ENCODE measurements at places on chromosomes 12 and 14.

- DNase-seq = no peak
Observed at GRCh38 chr14:99032759-99033158, 239.2 kb downstream of the BCL11B start.

DNA sequence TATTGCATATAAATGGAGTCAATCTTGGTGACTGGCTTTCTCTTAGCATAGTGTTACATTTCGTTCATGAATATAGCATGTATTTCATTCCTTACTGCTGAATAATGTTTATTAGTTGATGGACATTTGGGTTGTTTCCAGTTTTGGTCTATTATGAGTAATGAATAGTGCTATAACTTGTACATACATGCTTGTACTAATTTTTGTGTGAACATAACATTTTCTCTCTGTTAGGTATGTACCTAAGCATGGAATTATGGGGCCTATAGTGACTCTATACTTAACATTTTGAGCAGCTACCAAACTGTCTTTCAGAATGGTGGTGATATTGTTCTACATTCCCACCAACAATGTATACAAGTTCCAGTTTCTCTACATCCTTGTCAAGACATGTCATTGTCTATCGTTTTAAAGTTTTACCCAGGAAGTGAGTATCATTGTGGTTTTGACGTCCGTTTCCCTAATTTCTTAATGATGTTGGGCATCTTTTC is 23.1 kb downstream of the ATP2A2 start:
- DNase-seq = no peak

GRCh38 chr12:27967551-27968054 is 4.9 kb downstream of the PTHLH start:
- DNase-seq = no peak

- DNase-seq = peak; percentile 16
Observed at GRCh38 chr12:9378430-9378835, 170.2 kb upstream of the PZP start.

GRCh38 chr14:64761441-64762043 is 57.3 kb downstream of the PLEKHG3 start:
- no peak for DNase-seq

DNA sequence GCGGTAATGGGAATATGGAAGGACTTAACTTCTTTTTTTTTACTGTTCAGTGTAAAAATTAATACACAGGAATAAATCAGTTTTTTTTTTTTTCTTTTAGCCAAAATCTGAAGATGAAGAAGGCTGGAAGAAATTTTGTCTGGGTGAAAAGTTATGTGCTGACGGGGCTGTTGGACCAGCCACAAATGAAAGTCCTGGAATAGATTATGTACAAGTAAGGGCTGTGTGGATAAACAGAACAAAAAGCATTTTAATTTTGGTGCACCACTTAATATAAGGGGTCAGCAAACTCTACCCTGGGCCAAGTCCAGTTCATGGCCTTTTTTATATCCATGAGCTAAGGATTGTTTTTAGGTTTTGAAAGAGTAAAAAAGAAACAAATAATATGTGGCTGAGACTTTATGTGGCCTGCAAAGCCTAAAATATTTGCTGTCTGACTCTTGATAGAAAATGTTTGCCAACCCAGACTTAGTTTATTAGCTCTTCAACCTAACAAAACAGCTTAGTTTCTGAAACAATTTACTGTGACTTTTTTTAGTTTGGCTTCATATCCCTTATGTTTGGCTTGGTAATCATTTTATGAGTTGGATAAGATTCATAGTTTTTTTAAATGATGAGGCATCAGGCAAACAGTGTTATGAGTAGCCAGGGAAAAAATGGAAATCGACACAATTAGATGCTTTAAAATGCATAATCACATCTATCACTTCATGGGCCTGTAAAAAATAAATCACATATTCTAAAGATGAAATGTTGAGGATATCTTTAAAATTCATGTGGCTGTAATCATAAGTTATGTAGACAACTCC is 8.4 kb downstream of the GEMIN2 start:
- no peak for DNase-seq

DNA sequence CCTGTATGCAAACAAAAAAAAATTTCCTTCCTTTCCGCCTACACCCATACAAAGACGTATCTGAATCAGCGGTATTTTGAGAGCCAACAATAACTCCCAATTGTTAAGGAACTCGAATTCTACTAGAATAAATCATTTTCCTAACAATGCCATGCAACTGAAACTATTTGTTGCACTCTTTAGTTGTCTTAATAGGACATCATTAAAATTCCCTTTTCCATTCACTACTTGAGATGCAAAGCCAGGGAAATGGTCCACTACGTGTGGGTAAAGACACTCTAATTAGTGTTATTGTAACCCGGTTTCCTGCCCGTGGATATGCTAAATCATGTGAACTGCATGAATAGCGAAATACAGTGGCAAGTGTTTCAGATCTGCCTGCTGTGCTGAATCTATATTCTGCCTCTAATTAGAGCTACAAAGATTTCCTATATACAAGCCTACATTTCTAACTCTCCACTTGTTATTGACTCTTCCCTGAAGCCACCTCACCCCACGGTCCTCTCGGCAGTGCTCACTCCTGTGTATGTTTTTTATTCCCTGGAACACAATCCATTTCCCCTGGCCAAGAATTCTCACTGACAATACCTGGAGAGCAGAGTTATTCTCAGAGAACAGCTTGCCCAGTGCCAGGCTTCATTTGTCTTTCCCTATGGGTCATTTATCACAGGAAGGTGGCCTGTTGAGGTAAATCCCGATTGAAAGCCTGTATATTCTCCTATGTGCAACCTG is 168.3 kb downstream of the PAWR start:
- DNase-seq = no peak

GRCh38 chr14:37810094-37810801 is 214.8 kb downstream of the TTC6 start:
- no peak for DNase-seq

DNA sequence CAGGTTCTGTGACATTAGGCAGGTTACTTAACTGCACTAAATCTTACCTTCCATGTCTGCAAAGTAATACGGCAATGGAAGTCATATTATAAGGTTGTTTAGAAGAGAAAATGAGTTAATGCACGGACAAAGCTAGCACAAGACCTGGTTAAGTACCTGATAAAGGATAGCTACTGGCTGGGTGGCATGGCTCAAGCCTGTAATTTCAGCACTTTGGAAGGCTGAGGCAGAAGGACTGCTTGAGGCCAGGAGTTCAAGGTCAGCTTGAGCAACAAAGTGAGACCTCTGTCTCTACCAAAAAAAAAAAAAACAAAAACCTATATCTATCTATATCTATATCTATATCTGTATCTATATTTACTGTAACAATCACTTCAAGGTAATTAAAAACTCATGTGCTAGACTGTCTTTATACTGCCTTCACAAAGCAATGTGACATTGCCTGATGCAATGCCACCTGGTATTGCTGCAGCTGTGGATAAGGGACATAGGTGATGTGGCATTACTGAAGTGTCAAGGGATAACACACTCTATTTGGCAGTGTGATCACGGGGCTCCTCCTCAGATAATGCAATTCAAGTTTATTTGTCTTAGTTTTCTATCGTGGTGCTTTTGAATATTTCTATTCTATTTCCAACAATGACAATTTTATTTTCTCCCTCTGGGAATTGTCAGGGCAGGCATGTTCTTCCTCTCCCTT is 107.1 kb downstream of the PAX9 start:
- no peak for DNase-seq

GRCh38 chr12:124902916-124903315 is 11.5 kb downstream of the UBC start:
- no peak for DNase-seq

DNA sequence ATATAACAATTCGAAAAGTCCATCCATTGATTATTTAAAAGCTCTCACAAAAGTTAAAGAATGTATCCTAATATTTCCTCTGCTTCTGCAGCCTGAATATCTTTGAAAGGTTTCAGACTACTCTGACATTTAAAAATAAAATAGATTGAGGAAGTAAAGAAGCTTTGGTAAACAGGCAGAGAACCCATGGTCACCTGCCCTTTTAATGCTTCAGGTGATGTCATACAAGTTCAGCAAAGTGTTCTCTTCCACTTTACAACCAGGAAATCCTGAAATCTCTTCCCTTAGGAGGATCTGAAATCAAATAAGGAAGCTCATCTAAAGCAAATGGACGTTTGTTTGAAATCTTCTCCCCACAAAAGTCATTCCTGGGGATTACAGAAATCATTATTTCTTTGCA is 322.4 kb downstream of the PDZRN4 start:
- DNase-seq = peak; percentile 71

GRCh38 chr14:72709916-72710611 is 183.8 kb downstream of the DPF3 start:
- no peak for DNase-seq

GRCh38 chr12:89524541-89525304 is at the start of gene GALNT4:
GALNT4 (minus strand) TSS chr12:89524796; CDS start chr12:89524549, 247 bp downstream.
- DNase-seq = peak; percentile 94

- no peak for DNase-seq
Observed at GRCh38 chr12:11075642-11076041, 13.5 kb upstream of the TAS2R46 start.

GRCh38 chr12:76864791-76865400 is 13.9 kb downstream of the CSRP2 start:
- no peak for DNase-seq

GRCh38 chr12:2300886-2301285 is 248.1 kb downstream of the CACNA1C start:
- DNase-seq = no peak

DNA sequence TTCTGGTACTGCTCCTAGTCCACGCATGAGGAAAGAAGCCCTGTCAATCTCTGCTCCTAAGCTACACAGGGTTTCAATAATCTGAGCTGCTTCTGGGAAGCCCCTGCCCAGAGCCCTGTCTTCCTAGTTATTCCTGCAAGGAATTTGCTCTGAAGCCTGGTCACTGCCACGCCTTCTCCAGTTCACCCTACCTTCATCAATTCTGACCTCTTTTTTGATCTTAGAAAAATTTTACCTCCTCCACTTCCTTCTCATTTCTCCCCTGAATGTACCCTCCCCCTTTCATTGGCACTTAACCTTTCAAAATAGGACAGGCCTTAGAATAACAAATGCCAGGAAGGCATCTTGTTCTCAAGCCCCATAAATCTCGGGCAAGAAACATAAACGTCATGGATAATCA is 14.9 kb upstream of the LRRK2 start:
- no peak for DNase-seq

- no peak for DNase-seq
Observed at GRCh38 chr12:52521568-52522266, 1.5 kb upstream of the KRT5 start.

GRCh38 chr12:114229150-114229549 is 176.8 kb downstream of the TBX5 start:
- DNase-seq = no peak

GRCh38 chr12:29879606-29880308 is 96.0 kb upstream of the TMTC1 start:
- DNase-seq = no peak

DNA sequence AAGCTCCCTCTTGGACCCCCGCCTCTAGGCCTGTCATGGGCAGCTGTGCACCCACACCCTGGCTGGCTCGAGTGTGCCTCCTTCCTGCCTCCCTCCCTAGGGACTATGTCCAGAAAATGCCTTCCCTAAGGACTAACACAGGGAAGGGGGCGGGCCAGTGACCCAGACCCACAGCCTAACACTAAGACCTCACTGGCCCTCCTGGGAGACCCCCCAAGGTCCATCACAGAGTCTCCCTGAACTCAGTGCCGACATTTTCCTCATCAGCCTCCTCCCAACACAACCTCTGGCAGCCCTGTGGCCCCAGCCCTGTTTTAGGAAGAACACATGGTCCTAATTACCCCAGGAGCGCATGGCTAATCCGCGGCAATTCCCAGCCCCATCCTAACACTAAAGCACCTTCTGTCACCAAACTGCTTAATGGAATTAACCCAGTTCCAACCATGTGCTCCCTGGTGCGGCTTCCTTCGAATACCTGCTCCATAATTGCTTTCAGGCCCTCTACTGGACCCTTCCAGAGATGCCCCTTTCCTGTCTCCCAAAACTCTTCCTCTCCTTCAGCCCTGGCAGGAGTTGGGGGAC is 5.6 kb downstream of the MSI1 start:
- DNase-seq = no peak

- DNase-seq = peak; percentile 46
Observed at GRCh38 chr14:89899917-89900663, 54.4 kb downstream of the EFCAB11 start.

DNA sequence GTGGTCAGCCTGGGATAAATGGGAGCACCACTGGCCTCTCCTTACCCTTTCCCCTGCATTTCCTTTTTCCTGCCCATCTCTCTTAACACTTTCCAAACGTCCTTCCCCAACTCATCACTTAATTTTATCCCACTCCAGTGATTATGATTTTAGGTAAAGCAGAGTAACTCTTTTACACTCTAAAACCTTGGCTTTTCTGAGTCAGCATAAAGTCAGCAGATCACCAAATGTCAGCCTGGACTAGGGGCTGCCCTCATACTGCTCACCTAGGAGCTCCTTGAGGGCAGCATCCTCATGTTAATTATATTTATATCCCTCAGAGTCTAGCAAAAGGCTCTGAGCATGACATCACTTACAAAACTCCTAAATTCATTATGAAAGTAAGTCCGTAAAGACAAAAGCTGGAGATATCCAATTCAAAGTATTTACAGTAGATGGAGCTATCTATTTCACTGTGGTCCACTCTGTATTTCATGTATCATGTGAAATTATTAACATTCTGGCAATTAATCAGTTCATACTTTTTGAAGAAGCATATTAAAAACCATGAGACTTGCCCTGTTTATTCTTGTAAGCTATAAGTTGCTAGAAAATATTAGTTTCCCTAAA is 17.0 kb upstream of the DICER1 start:
- DNase-seq = no peak

DNA sequence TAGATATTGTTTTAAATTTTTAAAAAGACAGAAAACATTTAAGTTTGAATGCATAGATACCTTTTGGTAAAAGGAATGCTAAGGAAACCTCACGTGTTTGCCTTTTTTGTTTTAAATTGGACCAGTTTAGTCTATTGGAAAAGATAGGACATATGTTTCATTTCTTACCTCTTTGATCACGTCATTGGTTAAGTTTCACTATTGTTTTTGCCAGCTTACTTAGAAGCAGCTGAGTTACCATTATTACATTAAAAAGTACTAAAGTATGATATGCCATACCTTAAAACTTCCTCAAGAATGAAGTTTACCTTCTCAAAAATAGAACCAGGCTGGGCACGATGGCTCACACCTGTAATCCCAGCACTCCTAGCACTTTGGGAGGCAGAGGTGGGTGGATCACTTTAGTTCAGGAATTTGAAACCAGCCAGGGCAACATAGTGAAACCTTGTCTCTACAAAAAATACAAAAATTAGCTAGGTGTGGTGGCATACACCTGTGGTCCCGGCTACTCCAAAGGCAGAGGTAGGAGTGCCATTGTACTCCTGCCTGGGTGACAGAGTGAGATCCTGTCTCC is 54.4 kb downstream of the SRGAP1 start:
- no peak for DNase-seq

Data from suppressor macrophage (primary cell).